ENCODE measurements at places on chromosomes 16 and 17. TPM values are rescaled to one million over a fixed set of nuclear protein-coding genes. Genes with fewer than 3 reads are reported as not detected.

The CDH5 gene
- total RNA-seq = 0.17 TPM

The CORO1A gene
- total RNA-seq = 3.4 TPM

The MAF gene
- total RNA-seq = 0.48 TPM

The SEPTIN1 gene
- 1.8 TPM for total RNA-seq

The MPV17L gene
- 4.6 TPM for total RNA-seq

The CARD14 gene
- 0.26 TPM for total RNA-seq

The PPP1R27 gene
- total RNA-seq = not detected

The ESRP2 gene
- total RNA-seq = 0.05 TPM

The KRT36 gene
- not detected for total RNA-seq

The FBXW10 gene
- 0.96 TPM for total RNA-seq

The NMRAL1 gene
- total RNA-seq = 43.2 TPM

The ITGAL gene
- total RNA-seq = 0.08 TPM

The MYCBPAP gene
- total RNA-seq = 0.94 TPM

The NOS2 gene
- 0.15 TPM for total RNA-seq

The MYLK3 gene
- total RNA-seq = 0.06 TPM

The KRT39 gene
- total RNA-seq = not detected

The KRT9 gene
- total RNA-seq = not detected

The TEKT1 gene
- total RNA-seq = not detected

The SLFN12 gene
- total RNA-seq = not detected

The RRAD gene
- total RNA-seq = 12.0 TPM

The GAS2L2 gene
- 0.09 TPM for total RNA-seq

The ABCC11 gene
- 0.06 TPM for total RNA-seq

The LGALS3BP gene
- 72.5 TPM for total RNA-seq

The SOST gene
- total RNA-seq = not detected

The CAVIN1 gene
- 487 TPM for total RNA-seq

The OTOP2 gene
- total RNA-seq = 0.06 TPM

The KRT24 gene
- not detected for total RNA-seq

The SAMD14 gene
- 0.22 TPM for total RNA-seq

The ITGB3 gene
- 5.7 TPM for total RNA-seq

The TEKT5 gene
- total RNA-seq = not detected

The MYH13 gene
- total RNA-seq = not detected

The ZC3H7A gene
- 25.6 TPM for total RNA-seq

The TMEM204 gene
- not detected for total RNA-seq

The PLCG2 gene
- total RNA-seq = 3.9 TPM

The FOXN1 gene
- not detected for total RNA-seq

The NHERF1 gene
- total RNA-seq = 47.9 TPM

The TM4SF5 gene
- total RNA-seq = 0.55 TPM

The GLTPD2 gene
- not detected for total RNA-seq

The ZNF205 gene
- 15.1 TPM for total RNA-seq

The HEATR9 gene
- total RNA-seq = not detected

The CLEC19A gene
- not detected for total RNA-seq

The MAZ gene
- total RNA-seq = 155 TPM

The C16orf92 gene
- not detected for total RNA-seq

The TMEM98 gene
- 48.8 TPM for total RNA-seq

The NPB gene
- total RNA-seq = 1.0 TPM

The TSPAN10 gene
- total RNA-seq = 5.0 TPM

Measured in A549 treated with CpdA at 1 μM for 4 hours (cell line).